Fibroblast of skin of right quadriceps (primary cell): ENCODE measurements at places on chromosomes 6 and 20.

GRCh38 chr6:47729457-47729856 is 31.1 kb downstream of the ADGRF4 start:
- no peak for DNase-seq

DNA sequence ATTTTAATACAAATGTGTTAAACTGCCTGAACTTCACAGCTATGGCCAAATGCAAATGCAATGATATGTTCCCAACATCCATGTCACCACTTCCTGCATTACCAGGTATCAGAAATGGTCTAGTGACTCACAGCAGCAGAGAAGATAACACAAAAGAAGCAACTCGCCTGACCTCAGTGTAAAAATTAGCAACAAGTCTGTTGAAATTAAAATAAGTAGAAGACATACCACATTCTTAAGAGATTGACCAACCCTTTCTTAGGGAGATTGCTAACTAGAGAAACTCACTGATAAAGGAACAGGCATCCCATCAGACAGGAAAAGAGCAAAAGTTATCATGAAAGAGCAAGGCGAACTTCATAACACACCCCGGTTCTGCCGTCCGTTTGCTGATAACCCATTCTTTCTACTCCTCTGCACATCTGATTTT is 45.1 kb downstream of the RNASET2 start:
- no peak for DNase-seq

DNA sequence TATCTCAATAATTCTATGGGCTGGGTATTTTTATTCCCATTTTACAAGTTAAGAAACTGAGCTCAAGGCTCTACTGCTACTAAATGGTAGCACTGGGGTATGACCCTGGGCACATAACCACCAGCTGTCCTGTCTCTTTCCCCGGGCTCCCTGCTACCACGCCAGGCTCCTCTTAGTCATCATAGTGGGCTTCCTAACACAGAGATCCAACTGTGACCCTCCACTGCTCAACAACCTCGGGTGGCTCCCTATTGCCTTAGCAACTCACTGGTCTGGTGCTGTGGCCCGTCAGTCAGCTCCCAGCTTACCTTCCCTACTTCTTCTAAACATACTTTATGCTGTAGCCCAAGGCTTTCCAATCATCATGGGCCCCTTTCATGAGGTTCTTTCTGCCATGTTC is 4.5 kb downstream of the KIAA1755 start:
- DNase-seq, result no peak

DNA sequence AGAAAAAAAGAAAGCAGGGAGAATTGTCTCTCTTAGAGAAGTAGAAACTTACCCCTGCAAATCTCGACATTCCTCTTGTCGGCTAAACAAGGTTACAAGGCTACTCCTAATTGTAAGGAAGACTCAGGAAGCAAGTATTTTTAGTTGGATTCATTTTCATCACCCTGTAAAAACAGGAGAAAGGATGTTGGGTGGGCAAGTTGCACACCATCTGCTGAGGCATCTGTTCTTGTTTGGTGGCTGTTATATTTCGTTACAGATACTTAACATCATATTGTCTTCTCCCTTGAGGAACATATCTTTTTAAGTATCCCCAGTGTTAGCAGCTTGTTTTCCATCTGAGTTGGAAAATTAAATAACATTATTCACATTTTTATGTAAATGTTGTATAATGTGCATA is 187.5 kb downstream of the PLCB4 start:
- no peak for DNase-seq

DNA sequence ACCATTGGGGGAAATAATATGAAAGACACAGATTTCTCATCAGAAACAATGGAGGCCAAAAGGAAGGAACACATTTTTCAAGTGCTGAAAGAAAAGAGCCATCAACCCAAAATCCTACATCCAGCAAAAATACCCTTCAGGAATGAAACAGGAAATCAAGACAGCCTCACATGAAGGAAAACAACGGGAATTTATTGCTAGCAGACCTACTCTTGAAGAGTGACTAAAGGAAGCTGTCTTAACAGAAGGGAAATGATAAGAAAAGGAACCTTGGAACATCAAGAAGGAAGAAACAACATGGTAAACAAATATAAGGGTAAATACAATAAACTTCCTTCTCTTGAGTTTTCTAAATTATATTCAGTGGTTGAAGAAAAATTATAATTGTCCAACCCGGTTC is 44.2 kb downstream of the RNF24 start:
- DNase-seq, result no peak
